ENCODE measurements at places on chromosomes 12 and 14.

- no peak for DNase-seq
These were observed 48.2 kb downstream of the FOXA1 start for GRCh38 chr14:37546621-37547447.

DNA sequence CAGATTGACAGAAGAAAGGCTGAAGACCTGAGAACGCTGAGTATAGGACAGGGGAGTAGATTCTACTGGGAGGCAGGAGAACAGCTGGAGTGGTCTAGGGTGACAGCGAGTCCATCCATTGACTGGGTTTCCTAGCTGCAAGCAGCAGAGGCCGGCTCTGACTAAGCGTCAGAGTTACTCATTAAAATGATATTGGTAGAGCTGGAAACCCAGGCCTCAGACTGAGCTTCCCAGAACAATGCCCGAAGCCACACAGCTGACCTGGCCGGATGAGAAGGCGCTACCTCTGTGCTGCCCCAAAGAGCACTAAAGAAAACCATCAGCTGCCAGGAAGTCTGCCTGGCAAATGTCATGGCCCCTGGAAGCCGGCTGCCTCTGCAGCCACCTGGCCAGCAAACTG lies 78.5 kb upstream of the FZD10 start:
- DNase-seq: no peak

- DNase-seq: no peak
These were observed 764 bp downstream of the RBM25 start for GRCh38 chr14:73058922-73059673.

GRCh38 chr12:53746592-53747092 lies 5.1 kb downstream of the CISTR start:
- DNase-seq: peak; percentile 79

- DNase-seq: no peak
These were observed 2.3 kb downstream of the SDSL start for GRCh38 chr12:113424456-113424855.

GRCh38 chr12:81949416-81949815 lies 190.3 kb upstream of the PPFIA2 start:
- DNase-seq: no peak

DNA sequence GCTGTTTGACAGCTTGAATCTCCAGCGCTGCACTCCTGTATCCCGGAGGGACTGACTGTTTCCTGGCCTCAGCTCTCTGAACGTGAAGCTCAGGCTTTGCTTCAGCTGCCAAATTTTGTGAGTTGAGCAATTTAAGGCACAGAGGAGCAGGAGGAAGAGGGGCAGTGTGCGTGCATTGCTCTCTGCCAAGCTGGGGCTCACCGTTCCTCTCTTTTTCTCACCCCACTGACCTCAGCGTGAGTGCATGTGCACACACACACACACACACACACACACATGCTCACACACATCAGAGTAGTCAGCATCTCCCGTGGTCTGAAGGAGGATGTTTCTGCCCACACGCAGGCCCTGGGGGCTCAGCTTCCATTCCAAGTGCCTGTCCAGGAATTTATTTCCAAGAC lies 27.8 kb upstream of the BDKRB2 start:
- no peak for DNase-seq

DNA sequence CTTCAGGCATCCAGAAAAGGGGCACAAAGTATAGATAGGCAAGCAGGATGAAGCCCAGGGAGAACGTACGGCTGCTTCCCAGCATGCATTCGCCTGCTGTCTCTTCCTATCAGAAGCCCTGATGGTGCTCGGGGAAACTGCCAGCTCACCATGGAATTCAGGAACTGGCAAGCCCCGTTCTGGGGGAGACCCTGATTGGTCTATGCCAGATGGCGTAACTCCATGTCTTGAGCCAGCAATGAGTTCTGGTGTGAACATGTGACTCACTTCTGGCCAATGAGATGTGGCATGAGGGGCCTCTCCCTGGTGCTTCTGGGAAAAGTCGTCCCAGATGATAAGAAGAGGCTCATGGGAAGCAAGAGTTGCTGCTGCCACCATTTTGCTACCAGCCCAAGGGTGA lies 270.8 kb downstream of the BCL11B start:
- DNase-seq: no peak

GRCh38 chr14:70019695-70020094 lies 140.5 kb downstream of the SMOC1 start:
- no peak for DNase-seq

GRCh38 chr12:129305851-129306250 lies 452.6 kb downstream of the GLT1D1 start:
- no peak for DNase-seq

DNA sequence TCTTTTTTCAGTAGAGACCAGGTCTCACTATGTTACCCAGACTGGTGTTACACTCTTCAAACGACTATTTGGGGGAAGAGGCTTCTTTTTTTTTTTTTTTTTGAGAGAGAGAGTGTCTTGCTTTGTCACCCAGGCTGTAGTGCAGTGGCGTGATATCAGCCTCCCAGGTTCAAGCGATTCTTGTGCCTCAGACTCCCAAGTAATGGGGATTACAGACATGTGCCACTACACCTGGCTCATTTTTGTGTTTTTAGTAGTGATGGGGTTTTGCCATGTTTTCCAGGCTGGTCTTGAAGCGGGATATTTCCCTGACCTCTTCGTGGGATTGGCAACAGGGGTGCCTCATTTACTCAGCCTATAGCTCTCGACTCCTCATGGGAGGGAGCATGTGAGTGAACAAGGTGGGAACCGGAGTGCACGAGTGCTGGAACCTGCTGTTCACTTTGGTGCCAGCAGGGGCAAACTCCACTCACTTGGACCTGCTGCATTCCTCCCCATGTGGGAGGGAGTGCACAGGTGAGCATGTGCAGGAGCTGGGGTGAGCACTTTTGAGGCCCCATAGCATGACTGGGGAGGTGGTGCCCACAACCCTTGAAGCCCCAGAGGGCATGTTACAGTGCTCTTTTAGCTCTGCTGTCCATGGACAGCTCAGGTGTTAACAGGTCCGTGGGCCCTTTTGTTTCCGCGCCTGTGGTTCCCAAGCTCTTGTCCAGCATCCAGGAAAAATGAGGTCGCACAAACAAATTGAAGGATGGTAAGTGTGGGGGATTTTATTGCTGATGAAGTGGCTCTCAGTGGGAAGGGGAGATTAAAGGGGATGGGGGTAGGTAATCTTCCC lies 79.1 kb upstream of the HECTD1 start:
- DNase-seq: peak; percentile 1

DNA sequence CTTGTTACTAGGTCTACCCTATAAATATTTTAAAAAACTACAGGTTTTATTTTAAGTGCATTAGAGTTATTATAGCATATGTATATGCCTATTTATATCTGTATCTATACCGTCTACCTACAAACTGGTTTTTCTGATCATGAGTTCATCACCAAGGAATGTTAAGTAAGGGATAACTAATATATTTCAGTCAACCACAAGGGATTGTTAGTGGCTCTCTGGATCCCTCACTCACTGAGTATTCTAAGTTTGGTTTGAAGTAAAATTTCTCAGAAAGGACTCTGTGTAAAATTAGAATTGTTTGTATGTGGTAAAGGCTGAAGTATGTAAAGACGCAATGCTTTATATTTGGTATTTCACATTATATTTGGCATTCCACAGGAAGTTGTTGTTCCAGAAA lies 4.8 kb downstream of the EPYC start:
- no peak for DNase-seq

- no peak for DNase-seq
These were observed 116.3 kb upstream of the PRICKLE1 start for GRCh38 chr12:42705863-42706262.

DNA sequence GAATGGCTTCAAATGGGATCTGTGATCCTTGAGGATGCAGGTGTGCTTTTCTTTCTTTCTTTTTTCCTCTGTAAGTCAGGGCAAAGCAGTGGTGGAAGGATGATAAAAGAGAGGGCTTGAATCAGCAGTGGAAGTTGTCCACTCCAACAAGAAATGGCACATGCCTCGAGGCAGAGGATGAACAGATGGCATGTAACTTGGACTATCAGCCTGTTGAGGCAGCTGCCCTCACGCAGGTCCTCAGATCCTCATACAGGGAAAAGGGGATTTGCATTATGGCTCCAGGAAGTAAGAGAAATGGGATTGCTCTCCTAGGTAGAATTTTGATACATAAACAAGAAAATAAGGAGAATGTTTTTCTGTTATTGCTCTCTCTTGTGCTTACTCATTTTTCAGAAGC lies 368.0 kb downstream of the FUT8 start:
- no peak for DNase-seq

DNA sequence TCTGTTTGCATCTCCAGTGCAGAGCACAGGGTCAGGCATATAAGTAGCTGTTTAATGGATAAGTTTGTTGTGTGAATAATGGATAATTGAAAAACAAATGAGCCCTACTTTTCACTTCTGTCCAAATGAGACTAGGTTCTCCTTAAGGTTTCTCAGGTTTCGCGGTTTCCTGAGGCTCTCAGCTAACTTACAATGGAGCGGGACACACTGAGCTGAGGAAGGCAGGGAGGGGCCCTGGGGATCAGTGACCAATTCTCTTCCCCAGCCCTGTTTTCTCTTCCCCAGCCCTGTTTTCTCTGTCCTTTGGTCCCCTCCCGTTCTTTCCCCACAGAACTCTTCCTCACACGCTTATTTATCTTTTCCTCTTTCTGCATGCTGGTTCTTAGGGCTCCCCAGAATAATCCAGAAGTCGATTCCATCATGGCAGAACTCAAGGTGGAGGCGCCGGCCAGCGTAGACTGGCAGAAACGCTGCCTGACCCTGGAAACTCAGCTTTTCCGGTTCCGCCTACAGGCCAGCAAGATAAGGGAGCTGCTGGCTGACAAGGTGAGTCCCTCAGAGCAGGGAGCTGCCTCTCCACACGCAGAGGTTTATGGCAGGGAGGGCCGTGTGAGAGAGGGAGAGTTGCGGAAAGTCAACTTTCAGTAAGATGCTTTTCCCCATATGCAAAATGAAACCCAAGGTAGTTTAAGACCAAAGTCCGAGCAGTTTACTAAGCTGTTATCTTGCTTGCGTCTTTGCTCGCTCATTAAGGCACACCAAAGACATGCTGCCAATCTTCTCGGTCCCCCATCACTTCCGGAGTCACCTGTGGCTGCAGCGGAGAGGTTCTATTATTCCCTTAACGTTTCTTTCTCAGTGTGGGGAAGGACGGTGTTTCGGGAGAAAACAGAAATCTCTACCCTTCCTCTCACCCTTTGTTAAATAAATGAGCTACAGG lies 8.6 kb downstream of the PLEKHH1 start:
- no peak for DNase-seq

DNA sequence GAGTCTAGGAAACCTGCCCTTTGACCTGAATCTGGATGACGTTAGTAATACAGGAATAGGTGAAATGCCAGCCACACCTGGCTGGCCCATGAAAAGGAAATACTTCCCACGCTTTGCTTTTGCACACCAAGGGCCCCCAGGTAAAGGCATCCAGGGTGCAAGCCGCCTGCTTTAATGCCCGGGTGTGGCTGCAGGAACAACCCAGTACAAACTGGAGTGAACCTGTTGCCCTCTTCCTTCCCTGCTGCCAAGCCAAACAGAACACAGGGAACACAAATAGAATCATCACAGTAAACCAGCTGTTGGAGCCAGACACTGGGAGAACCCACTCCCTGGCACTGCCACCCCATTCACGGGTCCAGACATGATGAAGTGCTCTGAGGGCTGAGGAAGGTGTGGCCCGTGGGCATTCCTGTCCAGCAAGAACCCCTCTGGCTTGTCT lies 24.2 kb upstream of the FOS start:
- no peak for DNase-seq

GRCh38 chr14:90717916-90718315 lies 98.3 kb downstream of the TTC7B start:
- no peak for DNase-seq

DNA sequence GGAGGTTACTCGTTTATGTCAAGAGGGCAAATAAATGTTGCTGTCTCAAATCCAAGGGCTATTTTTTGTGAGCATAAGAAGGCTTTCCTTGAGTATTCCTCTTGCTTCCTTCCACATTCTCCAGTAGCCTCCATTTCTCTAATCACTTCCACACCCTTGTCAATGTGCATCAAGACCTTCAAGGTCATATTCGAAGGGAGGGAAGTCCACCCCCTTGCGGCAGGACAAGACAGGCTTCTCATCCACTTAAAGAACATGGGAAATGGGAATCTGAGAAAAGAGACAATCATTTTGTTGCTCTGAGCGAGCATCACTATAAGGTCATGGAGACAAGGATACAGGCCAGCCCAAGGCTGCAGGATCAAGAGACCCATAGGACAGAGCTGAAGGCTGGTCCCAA lies 13.2 kb upstream of the DHRS2 start:
- no peak for DNase-seq

DNA sequence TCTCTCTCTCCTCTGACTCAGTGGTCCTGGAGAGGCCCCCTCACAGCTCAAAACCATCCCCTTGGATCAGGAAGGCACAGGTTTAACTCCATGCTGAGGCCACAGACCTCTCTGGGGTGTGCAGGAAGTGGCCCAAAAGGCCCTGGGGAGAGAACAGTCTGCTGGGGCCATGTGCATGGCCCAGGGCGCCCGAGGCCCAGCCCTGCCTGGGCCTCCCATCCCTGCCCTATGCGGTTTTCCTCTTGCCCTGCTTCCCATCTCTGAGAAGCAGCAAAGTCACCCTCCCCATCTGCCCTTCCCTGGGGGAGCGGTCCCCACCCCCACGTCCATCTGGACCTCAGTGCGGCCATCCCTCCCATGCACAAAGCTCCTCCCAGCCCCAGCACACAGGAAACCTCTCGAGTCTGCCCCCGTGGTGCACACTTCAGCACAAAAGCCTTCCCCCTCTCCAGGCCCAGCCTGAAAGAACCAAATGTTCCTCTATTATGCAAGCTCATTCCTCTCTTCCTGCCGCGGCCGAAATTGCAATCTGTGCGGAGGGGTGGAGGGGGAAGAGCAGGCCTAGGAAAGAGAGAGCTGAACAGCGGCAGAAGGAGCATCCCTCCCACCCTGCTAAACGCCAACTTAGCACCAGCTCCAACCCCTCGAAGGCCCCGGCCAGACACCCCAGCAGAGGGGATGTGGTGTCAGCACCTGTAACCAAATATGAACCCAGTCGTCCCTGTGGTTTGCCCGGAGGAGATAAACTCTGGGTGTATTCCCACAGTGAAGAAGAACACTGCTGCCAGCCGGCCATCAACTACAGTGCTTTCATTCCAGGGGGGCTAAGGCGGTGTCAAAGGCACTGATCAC lies 108.5 kb downstream of the SCARB1 start:
- DNase-seq: no peak

GRCh38 chr14:92527721-92528120 lies 14.1 kb downstream of the RIN3 start:
- no peak for DNase-seq

DNA sequence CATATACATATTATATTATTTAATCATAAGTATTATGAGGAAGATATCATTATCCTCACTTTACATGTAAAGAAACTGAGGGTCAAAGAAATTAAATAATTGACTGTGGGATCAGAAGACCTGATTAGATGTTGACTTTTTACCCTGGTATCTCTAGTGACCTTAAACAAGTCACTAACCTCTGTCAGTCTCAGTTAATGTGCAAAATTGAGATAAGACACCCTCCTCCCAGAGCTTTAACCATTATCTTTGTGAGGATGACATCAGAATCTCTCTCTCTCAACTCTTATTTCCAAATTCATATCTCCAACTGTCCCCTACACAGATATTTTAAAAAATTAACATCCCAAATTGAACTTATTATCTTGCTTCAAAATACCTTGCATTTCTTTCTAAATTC lies 177.8 kb downstream of the KLHL28 start:
- no peak for DNase-seq

Data from activated CD8-positive, alpha-beta memory T cell treated with anti-CD3 and anti-CD28 coated beads for 1 hour (primary cell).